ENCODE measurements at places on chromosomes 2 and 18.

GRCh38 chr2:174540893-174541292 lies 54.1 kb upstream of the GPR155 start:
- DNase-seq: no peak

DNA sequence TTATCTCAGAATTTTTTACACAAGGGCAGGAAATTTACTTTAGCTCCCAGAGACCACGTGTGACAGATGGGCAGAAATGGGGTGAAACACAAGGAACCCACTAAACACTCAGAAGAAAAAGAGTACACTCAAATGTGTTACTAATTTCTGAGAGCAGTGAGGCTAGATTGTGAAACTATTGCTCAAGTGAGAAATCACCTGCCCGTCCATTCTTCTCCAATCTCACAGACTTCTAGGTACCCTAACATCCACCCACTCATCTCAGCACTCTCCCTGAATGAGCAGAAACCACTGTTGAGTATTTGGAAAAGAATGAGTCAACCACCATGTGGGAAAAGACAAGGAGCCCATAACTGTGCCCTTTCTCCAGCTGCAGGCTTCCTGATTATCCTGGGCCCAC lies 293.0 kb upstream of the CDH2 start:
- DNase-seq: no peak

DNA sequence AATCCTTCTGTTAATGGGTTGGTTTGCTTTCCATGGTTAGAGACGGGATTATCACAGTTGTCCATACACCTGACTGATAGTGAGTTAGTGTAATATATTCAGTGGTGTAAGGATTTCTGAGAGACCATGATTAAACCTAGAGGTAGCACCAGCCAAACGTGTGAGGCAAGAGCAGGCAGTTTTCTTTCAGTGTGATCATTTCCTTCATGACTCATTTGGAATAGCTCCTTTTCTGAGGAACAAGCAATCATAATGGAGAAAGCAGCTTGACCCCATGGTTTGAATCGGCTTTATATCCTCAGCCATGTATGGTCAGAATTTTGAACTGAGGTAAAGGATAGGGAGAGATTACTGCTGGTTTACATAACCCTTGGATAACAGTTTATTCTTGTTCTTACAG lies 2.9 kb downstream of the MXD1 start:
- DNase-seq: no peak

DNA sequence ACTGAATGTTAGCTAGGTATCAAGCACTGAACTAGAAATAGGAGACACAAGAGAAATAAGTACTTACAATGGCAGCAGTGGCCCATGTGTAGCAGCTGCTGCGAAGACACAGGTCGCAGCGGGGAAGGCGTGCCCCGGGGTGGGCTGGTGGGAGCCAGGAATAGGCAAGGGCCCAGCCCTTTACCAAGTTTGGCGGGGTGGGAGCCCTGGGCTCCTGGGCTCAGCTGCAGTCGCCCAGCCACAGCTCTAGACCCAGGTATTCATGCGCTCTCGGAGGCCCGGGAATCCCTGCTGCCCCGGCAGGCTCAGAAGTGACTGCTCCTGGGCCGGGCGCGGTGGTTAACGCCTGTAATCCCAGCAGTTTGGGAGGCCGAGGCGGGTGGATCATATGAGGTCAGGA lies 1287.3 kb downstream of the CNTNAP5 start:
- no peak for DNase-seq

DNA sequence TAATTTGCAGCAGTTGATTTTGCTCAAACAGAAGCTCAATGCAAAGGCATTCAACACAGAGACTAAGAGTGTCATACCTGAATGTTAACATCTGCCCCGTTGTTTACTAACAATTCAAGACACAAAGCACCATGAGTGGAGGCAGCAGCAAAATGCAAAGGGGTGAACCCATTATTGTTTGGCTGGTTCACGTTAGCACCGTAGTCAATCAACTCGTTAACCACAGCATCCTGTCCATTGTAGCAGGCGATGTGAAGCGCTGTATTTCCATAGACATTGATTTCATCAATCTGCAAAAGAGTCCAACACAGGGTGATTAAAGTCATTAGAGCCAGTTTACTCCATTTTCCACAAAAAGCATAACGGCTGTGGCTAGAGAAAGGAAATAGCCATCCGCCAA lies 189.3 kb downstream of the ANKRD44 start:
- DNase-seq: no peak

GRCh38 chr2:36355890-36356297 lies 316 bp downstream of the CRIM1 start:
- DNase-seq: no peak
